Peyer's patch (tissue), 4 donors: ENCODE measurements at places on chromosomes 1 and 21. TPM values are rescaled to one million over a fixed set of nuclear protein-coding genes. Genes with fewer than 3 reads are reported as not detected.

GRCh38 chr1:185314411-185314810, 2.6 kb downstream of the IVNS1ABP start:
- H3K27me3 ChIP-seq: no peaks in the 10 kb centered on the region
- H3K4me3 ChIP-seq: peak overlapping the region; percentile 96
- no peak overlapping the region for H3K27ac ChIP-seq

DNA sequence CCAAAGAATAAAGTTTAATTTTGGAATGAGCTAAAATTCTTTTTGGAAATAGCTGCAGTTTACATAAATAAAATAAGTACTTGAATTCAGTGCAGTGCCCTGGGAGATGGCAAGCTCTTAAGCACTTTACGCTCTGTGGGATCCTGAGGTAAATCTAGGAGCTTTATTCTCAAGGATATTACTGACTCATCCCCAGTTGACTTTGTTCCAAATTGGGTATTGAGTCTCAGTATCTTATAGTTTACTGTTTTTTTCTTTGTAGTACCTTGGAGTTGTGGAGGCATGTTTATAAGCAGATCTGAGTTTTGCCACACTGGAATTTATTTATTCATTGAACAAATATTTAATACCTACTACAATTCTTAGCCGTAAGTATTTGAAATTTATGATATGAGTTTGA, 27.4 kb upstream of the HRNR start:
- no peak for DNase-seq
- H3K4me3 ChIP-seq: no peak overlapping the region

GJB4 gene
- not detected for total RNA-seq

DNA sequence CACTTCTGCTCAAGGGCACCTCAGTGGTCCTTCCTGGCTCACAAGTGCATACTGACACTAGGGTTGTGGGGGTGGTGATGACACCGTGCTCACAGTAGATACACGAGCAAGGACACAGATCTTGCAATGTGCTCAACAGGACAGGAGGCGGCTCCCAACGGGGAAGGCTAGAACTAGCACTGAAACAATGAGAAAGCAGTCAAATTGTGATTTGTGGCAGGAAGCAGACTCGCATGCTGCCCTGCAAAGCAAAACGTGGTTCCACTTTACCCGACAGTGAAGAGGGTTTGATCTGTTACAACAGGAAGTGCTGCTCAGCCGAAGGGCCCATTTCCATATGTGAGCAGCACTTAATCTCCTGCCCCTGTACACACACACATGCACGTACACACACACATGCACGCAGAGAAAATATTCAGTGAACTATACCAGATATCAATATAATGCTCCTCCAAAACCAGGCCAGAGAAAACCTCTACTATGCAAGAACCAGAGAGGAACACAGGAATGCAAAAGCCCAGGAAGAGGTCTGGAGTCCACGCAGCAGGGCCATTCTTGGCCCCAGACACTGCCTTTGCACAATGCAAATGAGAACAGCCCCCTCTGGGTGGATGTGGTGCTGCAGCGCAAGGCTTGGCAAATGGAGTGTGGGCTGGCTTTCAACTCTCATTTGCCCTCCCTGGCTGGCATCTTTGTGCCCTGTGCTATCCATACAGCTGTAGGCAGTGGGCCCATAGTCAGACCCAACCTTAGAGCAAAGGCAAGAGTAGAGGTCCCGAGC, 47.1 kb downstream of the KANK4 start:
- no peak for DNase-seq
- no peaks in the 10 kb centered on the region for H3K36me3 ChIP-seq
- no peaks in the 10 kb centered on the region for H3K4me1 ChIP-seq
- H3K4me3 ChIP-seq: no peak overlapping the region
- H3K27ac ChIP-seq: peak overlapping the region; percentile 42

GRCh38 chr1:24704411-24705259, 40.6 kb upstream of the CLIC4 start:
- H3K36me3 ChIP-seq: no peaks in the 10 kb centered on the region
- DNase-seq: no peak
- no peaks in the 10 kb centered on the region for H3K27me3 ChIP-seq

DNA sequence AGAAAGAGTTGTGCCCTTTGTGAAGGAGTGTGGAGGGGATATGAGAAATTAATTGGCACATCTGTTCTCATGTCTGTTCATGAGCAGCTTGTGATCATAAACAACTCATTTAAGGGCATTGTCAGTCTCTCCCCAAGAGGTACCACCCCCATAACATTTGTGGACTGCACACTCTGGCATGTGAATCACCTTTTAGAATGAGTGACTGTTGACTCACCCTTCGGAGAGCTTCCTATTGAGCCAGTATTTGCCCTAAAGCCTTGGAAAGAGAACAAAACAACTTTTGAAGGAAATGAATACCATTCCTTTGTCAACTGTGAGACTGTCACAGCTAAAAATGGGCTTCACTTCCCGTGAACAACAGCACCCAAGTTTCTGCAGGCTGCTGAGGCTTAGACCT, 27.5 kb upstream of the MYSM1 start:
- no peaks in the 10 kb centered on the region for H3K27me3 ChIP-seq
- DNase-seq: no peak
